ENCODE measurements at places on chromosomes 16 and 17.

- DNase-seq = no peak
Measured at GRCh38 chr16:57616241-57616640, 12.2 kb upstream of the ADGRG1 start.

DNA sequence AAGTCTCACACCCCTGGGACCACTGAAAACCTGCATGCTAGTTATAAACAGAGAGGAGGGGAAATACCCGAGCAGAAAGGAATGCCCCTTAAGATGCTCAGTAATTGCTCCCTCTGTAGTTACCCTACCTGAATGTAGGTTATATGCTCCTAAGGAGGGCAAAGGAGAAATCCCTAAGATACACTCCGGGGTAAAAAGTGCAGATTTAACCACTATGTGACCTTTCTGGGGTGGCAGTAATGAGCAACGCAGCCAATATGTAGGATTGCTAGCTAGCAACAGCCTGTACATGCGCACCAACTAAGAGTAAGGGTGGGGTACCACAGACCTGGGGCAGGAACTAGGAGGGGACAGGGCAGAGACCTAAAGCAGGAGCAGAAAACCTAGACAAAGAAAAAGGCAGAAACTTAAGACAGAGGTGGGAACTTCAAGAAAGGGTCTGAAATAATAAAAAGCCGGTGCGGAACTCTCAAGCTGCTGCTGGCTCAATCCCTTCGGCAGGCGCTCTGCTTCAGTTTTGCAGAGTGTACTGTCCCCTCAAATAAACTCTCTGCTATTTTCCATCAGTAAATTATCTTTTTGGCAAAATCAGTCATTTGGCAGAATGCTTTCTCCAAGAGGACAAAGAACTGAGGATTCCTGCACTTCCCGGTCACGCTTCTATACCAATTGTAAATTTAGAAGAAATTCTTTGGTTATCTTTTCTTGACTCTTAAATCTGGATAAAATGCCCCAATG, 823.8 kb downstream of the CDH11 start:
- DNase-seq = no peak

GRCh38 chr16:2777903-2778629, 986 bp upstream of the ELOB start:
- no peak for DNase-seq

DNA sequence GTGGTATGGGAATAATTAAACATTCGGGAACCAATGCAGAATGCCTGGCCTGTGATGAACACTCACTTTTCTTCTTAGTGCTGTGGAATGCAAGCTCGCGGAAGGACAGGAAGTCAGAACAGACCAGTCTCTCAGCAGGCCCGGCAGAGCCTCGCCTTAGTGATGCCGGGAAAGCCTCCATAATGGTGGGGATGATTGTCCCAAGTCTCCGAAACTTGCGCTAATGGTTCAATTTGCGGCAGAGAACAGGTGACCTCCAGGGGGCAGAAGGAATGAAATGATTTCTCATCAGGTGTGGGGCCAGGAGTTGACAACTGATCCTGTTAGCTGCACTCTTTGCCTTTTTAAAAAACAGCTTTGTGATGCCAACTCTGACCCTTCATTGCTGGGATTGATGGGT, 170.6 kb downstream of the GSG1L start:
- no peak for DNase-seq

DNA sequence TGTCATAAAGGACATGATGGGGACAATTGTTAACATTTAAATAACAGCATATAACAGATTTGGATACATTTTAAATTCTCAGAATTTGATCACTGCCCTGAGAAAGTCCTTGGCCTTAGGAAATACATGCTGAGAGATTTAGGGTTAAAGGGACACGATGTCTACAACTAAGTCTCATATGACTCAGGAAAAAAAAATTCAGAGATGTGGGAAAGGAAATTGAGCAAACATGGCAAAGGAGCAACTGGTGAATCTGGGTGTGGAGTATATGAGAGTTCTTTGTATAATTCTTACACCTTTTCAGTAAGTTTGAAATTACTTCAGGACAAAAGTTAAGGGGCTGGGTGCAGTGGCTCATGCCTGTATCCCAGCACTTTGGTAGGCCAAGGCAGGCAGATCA, 18.2 kb downstream of the MPP3 start:
- no peak for DNase-seq

DNA sequence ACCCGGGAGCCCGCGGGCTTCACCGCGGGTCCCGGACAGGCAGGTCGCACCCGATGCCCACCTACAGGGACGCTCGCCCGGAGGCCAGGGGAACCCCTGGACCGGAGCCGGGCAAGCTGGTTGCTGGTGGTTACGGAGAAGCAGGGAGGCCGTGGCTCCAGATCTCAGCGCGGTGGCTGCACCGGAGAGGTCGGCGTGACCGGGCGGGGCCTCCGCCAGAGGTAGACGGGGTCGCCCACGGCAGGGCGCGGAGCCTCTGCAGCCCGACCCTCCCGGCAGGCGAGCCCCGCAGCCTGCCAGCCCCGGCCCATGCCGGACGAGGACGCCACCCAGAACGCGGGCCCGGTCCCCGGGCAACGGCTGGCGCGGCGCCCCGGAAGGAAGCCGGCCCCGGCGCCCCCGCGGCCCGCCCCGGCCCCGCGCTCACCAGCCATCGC, 341 bp downstream of the PCYT2 start:
- peak; percentile 68 for DNase-seq

GRCh38 chr17:42277342-42277712, 1.1 kb upstream of the STAT5B start:
- no peak for DNase-seq

DNA sequence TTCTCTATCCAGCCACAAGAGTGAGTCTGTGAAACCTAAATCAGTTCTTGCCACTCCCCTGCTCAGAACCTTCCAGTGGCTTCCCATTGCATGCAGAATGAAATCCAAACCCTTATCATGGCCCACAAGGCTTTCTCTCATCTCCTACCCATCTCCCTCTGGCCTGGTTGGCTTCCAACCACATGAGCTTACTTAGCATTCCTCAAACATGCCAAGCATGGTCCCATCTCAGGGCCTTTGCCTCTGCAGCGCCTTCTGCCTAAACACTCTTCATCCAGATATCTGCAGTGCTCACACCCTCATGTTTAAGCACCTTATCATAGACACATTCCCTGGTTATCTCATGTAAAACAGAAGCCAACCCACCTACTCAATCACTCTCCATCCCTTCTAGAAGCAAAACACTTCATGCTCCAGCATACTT, 15.5 kb downstream of the TK2 start:
- DNase-seq = no peak

- no peak for DNase-seq
Measured at GRCh38 chr17:35046245-35046644, 17.3 kb downstream of the RFFL start.

- no peak for DNase-seq
Measured at GRCh38 chr17:21039839-21040575, 2.8 kb downstream of the USP22 start.

DNA sequence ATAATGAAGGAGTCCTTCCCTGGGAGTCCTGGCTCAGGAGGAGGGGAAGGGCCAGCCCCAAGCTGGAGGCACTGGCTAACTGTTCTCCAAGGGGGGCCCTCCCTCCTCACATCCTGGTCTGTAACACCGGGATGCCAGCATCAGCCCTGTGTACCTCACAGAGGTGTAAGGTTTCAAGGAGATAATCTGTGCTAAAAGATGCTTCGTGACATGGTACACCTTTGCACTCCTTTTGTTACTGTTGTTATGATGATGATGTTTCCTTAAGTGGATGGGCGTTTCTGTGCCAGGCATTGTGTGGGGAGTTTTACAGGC, 236.7 kb upstream of the TNRC6C start:
- DNase-seq = no peak

- DNase-seq = peak; percentile 26
Measured at GRCh38 chr17:18039535-18040260, 490 bp downstream of the GID4 start.

DNA sequence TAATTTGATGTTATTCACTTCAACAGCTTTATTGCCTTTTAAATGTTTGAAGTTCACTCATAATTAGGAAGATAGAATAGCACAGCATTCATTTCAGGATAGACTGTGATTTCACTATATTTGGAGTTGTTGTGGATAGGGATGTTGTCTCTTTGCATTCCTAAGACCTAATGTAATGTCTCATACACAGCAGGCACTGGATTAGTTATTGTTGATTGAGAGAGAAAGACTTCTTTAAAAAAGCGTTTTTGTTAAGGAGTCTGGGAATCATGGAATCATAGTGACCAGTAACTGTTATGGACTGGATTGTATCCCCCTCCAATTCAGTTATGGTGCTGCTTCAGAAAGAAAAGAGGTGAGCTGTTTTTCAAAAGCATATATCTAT, 122.0 kb downstream of the USP22 start:
- no peak for DNase-seq

DNA sequence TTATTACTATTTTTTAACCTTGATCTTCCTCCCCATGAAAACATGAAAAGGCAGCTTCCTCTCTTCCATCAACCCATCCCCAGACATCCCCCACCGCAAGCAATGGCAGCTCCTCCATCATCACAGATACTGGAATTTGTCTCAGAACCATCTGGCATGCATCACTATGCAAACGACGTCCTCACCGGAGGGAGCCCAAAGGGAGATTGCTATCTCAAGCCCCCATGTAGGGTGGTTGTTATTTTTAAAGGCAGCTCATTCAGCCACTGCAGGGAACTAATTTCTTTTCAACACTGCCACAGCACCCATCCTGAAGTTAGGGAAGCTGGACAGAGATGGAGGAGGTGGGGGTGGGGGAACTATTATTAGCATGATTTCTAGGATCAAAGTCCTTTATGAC, 222.5 kb downstream of the FOXL1 start:
- DNase-seq = no peak

- no peak for DNase-seq
Measured at GRCh38 chr16:82252582-82252981, 82.6 kb upstream of the MPHOSPH6 start.

DNA sequence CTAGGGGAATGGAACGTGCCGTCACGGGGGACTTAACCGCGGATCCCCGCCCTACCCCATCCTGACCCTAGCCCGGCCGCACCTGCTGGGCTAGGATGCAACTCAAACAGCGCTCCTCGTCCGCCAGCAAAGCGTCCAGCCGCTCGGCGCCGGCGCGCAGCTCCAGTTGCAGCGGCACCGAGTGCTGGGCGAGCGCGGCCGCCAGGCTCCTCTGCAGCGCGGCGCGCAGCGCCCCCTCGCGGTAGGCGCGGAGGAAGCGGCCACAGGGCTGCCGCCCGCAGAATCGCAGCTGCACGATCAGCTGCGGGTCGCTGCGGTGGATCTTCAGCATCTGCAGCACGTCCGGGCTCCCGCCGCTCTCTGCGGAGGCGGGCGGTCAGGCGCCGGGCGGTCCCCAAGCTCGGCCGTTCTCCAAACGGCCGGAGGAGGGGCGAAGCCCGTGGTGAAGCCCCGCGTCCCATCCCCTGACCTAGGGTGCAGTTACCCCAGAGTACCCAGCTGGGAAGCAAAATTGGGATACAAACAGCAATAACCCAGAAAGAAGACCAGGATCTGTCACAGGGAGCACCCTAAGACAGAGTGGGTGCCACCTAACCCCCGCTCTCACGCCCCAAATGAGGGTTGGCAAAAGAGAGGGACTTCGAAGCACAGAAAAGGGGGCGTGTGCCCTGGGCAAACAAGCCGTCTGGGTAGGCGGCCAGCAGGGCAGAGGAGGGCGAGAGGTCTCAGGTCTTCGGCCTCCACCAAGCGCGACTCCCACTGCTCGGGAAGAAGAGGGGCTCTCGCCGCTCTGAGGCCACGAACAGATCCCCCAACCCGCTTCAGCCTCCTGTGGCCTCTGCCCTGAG, 4.2 kb downstream of the TRADD start:
- DNase-seq = peak; percentile 89

DNA sequence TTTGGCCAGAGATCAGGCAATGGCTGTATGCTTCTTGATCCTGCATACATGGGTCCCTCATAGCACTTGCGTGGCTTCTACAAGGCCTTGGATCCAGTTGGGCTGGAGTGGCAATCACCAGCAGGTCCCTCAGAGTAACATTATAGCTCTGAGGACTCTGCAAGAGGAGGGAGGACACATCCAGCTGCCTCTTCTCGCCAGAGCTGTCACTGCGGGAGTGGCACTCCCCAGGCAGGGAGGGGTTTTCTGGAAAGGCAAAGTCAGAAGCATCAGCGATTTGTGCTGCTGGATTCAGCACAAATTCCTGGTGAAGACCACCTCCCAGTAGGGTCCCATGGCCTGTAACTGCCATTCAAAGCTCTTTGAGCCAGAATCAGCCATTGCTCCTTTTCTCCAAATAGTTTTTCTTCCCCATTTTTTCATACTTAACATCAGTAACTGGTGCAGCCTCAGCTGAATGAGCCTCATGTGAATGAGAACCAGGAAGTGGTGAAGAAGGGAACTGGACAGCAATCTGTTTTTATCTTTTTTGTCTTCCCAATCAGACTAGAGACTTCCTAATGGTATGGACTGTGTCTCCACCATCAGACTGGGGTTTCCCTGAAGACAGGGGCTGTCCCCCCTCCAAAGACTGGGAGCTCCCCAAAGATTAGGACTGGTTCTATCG, 40.6 kb upstream of the HOXB13 start:
- DNase-seq = no peak

- DNase-seq = no peak
Measured at GRCh38 chr17:6040504-6040903, 29.7 kb upstream of the WSCD1 start.
